Liver (tissue), 10 donors: ENCODE measurements at places on chromosomes 4 and X. TPM values are rescaled to one million over a fixed set of nuclear protein-coding genes. Genes with fewer than 3 reads are reported as not detected.

The UCP1 gene
- not detected for total RNA-seq

The FGF5 gene
- not detected for total RNA-seq

The S100P gene
- 0.42 TPM for total RNA-seq

The ABRAXAS1 gene
- 7.8 TPM for total RNA-seq

The ZDHHC15 gene
- 0.17 TPM for total RNA-seq

The NPY5R gene
- 0.28 TPM for total RNA-seq

The HELQ gene
- total RNA-seq, result 10.0 TPM

The BEX1 gene
- 0.75 TPM for total RNA-seq

The DAPP1 gene
- 4.8 TPM for total RNA-seq

The DGAT2L6 gene
- total RNA-seq, result not detected

The ADGRG2 gene
- total RNA-seq, result not detected

The HPGD gene
- total RNA-seq, result 113 TPM

The ARHGAP10 gene
- 13.0 TPM for total RNA-seq

The CT55 gene
- total RNA-seq, result not detected

The TAF7L gene
- total RNA-seq, result not detected
